NCI-H526 treated with DMSO at 0.1 percent for 48 hours (cell line): ENCODE measurements at places on chromosomes 1 and 21.
A peak's percentile ranks its signal among the peaks of the same experiment; 100 is the strongest.

GRCh38 chr1:206892351-206892984, 4.8 kb upstream of the IL24 start:
- DNase-seq = no peak

DNA sequence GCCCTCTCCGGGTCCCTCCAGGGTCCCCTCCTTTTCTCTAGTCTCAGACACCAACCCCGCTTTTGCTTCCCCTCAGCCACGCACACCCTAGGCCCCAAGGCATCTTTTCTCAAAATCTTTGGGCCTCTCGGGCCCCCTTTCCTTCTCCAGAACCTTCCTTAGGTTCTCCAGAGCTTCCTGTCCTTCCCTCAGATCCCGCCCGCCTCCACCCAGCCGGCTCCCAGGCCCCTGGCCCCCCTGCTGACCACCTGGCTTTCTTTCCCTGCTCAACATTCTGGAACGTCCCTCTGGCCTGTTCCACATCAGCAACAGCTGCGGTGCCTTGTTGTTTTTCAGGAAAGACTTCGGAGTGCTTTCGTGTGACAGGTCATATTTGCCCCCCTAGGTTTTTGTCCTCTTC, 1.2 kb downstream of the ZDHHC18 start:
- no peak for DNase-seq

DNA sequence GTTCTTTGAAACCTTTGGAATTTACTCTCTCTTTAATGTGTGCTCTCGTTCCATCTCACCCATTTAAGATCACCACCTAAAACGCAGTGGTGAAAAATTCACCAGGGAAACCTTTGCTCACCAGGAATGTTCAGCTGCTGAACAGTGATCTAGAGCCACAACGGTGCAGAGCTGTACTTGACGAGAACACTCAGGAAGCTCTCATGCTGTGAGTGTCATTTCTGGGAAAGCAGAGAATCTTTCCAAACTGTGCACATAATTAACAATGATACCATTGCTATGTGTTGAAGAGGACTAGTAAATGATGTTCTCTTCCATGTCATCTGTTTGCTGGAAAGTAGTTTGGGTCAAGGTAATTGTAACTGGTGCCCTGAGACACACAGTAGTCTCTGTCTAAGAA, 117.1 kb downstream of the ZZZ3 start:
- no peak for DNase-seq

- DNase-seq = no peak
Observed at GRCh38 chr1:13790290-13791030, 90.5 kb downstream of the PRDM2 start.

- no peak for DNase-seq
Observed at GRCh38 chr1:54474310-54475251, 68.4 kb upstream of the SSBP3 start.

- DNase-seq = no peak
Observed at GRCh38 chr1:13746342-13746741, 46.4 kb downstream of the PRDM2 start.

GRCh38 chr1:47587891-47588582, 150.2 kb downstream of the FOXD2 start:
- DNase-seq = peak; percentile 17

DNA sequence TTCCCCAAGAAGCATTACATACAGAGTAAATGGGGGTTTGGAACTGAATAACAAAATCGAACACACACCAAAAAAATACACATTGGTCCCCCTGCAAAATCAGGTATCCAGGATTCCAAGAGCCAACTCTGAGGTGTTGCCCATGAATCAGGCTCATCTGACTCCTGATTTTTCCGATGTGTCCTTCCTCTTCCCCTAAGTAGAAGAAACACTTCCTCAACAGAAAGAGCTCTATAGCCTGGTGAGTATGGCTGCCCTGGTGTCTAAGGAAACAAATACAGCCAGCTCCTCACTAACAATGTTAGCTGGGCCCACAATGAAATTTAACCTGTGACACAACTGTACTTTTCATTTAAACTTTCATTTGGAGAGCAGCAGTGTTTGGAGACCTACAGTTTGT, 33.6 kb downstream of the ERI3 start:
- no peak for DNase-seq

- DNase-seq = no peak
Observed at GRCh38 chr1:223742856-223743517, 30.6 kb downstream of the CAPN2 start.

- no peak for DNase-seq
Observed at GRCh38 chr1:25360596-25361581, 22.8 kb downstream of the TMEM50A start.

DNA sequence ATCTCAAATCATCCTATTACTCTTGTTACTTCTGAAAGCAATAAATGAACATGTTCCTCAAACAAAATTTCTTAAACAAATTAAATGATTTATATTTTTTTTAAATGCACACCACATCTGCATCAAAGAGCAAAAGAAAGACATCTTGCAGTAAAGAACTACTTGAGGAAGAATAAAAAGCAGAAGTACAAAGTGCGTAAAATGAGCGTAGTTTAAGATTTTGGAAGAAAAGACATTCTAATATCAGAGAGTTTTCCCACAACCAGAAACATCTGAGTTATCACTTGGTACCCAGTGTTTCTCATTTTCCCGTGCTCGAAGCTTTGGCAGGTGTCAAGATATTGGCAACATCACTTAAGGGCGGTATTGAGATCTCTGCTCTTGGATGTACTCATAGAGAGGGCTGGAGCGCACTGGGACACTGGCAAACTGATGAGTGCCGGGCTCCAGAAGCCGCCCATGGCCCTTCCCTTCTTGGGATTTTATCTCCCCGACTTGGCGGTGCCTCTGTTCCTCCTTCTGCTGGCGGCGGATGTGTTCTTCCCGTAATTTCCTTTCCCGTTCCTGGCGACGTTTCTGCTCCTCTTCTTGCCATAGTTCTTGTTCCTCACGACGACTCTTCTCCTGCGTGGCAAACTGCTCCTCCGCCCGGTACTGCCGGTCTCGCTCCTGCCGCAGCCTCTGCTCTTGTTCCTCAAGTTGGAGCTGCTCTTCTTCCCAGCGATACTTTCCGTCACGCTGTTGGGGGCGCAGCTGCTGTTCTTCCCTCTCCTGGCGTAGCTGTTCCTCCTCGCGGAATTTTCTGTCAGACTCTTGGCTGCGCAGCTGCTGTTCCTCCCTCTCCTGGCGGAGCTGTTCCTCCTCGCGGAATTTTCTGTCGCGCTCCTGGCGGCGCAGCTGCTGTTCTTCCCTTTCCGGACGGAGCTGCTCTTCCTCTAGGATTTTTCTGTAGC, 7.9 kb downstream of the TCHH start:
- no peak for DNase-seq

- DNase-seq = no peak
Observed at GRCh38 chr1:202684716-202685115, 25.5 kb downstream of the SYT2 start.

DNA sequence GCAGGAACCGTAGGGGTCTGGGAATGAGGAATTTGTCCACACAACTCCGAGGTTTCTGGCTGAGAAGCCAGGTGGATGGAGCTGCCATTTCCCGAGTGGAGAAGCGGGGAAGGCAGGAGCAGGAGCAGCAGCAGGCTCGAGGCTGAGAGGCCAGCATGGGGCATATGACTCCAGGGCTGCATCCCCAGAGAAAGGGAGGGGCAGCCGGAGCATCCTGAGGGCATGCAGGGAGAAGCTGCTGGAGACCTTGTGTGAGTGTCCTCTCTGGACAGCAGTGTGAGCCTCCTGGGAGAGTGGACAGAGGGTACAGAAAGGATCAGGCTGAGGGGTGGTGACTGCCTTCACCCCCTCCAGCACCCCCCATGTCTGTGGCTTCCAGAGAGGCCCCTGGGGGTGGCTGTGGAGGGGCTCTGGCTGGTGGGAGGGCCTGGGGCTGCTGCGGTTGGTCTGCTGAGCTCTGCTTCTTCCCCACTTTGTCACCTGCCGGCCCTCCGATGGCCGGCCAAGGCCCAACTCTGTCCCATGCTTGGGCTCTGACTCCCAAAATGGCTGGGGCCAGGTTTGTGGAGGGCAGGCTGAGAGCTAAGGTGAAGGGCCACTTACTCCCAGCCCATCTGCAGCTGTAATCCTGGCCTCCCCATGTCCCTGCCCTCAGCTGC, 633.1 kb downstream of the MATN1 start:
- DNase-seq = no peak

DNA sequence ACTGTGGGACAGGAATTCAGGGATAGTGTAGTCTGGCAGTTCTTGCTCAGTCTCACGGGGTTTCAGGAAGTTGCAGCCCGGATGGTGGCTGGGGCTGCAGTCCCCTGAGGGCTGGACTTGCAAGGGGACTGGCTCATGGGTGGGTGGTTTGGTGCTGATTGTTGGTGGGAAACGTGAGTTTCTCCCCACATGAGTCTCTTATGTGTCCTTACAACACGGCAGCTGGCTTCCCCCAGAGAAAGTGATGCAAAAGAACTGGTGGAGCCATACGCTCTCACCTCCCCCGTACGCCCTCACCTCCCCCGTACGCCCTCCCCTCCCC, 64.9 kb downstream of the EVA1C start:
- no peak for DNase-seq

GRCh38 chr1:67953301-67953700, 97.1 kb downstream of the DIRAS3 start:
- no peak for DNase-seq

GRCh38 chr1:175376194-175376593, 183.6 kb upstream of the KIAA0040 start:
- DNase-seq = peak; percentile 69

- no peak for DNase-seq
Observed at GRCh38 chr1:109482242-109482641, 1.5 kb upstream of the ATXN7L2 start.

DNA sequence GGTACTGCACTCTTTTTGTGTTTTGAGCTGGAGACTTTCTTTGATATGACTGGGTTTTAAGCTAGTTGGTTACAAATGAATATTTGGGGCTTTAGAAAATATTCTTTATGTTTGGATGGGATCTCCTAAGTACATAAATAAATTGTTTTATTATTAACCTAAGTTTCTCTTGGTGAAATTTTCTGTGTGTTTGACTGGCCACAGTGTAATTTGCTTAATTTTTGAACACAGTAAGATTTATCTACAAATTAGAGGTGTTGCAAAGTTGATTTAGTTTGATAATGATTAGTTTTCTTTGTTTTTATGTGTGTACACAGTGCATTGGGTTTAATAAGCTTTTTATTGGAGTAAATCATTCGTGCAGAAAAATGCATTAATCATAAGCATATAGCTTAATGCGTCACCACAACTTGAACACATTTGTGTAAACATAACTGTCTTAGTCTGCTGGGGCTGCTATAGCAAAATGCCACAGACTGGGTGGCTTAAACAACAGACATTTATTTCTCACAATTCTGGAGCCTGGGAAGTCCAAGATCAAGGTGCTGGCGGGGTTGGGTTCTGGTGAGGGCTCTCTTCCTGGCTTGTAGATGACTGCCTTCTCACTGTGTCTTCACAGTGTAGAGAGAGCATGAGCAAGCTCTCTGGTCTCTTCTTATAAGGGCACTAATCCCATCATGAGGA, 17.4 kb upstream of the SLC6A9 start:
- DNase-seq = no peak

GRCh38 chr1:63532727-63533126, 9.4 kb downstream of the EFCAB7 start:
- DNase-seq = no peak

DNA sequence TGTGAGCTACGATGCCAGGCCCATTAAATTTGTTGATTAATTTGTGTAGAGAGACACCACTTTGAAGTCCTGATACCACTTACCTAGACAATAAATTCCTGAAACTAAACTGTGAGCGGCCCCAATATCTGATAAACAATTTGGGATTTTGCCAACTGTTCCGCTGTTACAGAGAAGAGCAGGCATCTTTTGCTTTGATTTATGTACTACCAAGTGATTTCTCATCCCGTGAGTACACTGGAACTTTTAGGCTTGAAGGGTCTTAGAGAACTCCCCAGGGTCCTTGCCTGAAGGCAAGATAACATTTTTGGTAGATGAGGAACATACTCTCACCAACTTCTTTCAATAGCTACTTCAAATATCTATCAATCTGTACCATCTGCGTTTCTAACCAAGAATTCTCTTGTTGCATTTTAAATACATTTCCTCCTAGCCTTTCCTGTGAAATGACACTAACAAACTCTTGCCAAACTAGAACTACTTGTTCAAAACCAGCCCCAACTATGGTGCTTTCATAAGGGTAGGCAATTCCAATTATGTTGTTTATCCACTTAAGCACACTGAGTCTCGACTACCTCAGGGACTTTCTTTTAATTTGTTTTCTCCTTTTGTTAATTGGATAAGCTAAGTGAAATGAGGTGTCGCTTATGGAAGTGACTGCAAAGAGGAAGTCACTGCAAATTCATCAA, 23.2 kb upstream of the SLC30A1 start:
- DNase-seq = no peak

- DNase-seq = peak; percentile 83
Observed at GRCh38 chr1:91885716-91886506, at the start of gene TGFBR3. Gene TGFBR3, minus strand, starts transcription at chr1:91886151. Its CDS starts 24,620 bp downstream, at chr1:91861531.

DNA sequence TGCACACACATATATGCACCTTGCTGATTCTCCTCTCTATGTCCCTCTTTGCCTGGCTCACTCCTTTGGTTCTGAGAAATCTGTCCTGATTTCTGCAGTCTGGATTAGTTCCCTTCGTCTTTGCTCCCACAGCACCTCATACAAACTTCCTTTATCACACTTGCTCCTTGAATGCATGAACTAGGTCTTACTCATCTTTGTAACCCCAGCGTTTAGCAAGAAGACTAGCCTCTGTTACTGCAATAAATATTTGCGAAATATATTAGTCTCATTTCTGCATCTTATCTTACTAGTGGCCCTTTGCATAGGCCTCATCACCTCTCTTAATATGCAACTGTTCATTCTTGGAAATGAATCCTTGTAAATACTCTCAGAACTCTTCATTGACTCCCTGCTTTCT, 11.4 kb downstream of the SMYD2 start:
- no peak for DNase-seq

- DNase-seq = peak; percentile 92
Observed at GRCh38 chr1:923131-923990, at the start of gene SAMD11. Gene SAMD11, plus strand, starts transcription at chr1:923923. Its CDS starts 509 bp downstream, at chr1:924432.

DNA sequence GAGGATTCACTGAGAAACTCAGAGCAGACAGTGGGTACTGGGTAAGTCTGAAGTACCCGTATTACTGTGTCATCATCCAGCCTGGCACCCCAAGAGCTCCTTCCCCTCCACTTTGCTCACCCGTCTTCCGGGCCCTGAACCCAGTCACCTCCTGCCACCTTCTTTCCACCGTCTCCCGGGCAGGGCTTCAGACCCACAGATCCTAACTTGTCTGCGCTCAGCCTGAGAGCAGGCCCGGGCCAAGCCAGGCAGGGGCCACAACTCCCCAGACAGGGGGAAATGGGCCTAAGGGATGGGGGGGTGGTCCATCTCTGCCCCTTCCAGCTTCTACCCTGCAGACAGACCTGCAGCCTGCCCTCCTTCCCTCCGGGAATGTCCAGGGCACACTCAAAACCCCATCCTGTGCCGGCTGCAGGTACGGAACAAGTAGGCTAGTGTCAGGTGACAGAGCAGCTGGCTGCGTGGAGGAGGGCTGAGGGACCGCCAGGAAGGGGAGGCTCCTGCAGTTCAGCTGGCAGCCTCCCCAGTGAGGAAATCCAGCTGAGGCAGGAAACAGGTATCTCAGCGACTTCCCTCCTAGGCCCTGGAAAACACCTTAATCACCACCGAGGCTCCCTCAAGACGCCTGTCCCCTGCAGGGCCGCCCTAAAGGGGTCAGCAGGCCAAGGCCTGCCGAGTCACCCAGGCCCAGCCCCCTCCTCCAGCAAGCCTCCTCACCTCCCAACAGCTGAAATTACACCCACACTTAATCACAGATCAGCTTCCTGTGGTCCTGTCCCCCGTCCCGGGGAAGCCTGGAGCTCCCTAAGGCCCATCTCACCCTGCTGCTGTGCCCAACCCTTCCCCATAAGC, 3.5 kb downstream of the HSPG2 start:
- no peak for DNase-seq

GRCh38 chr1:230618537-230618936, 23.7 kb upstream of the COG2 start:
- no peak for DNase-seq
